Esophagus mucosa (tissue), 1 donor: ENCODE measurements at places on chromosomes 16 and 17. TPM values are rescaled to one million over a fixed set of nuclear protein-coding genes. Genes with fewer than 3 reads are reported as not detected.

The LONP2 gene
- total RNA-seq = 36.2 TPM

The SRL gene
- 0.16 TPM for total RNA-seq

The USH1G gene
- 6.4 TPM for total RNA-seq

The ABCA8 gene
- total RNA-seq = 0.72 TPM

The FTO gene
- total RNA-seq = 33.3 TPM

The TBC1D3D gene
- total RNA-seq = 0.24 TPM

The KRTAP2-3 gene
- not detected for total RNA-seq

The MILR1 gene
- total RNA-seq = 3.5 TPM
